Heart right ventricle (tissue), 16 donors: ENCODE measurements at places on chromosomes 2 and 18. TPM values are rescaled to one million over a fixed set of nuclear protein-coding genes. Genes with fewer than 3 reads are reported as not detected.
A peak's percentile ranks its signal among the peaks of the same experiment; 100 is the strongest.

Gene PPP1R1C
- 4.9 TPM for polyA plus RNA-seq

GRCh38 chr2:204585930-204586329 is 40.7 kb downstream of the PARD3B start:
- DNase-seq = no peak

DNA sequence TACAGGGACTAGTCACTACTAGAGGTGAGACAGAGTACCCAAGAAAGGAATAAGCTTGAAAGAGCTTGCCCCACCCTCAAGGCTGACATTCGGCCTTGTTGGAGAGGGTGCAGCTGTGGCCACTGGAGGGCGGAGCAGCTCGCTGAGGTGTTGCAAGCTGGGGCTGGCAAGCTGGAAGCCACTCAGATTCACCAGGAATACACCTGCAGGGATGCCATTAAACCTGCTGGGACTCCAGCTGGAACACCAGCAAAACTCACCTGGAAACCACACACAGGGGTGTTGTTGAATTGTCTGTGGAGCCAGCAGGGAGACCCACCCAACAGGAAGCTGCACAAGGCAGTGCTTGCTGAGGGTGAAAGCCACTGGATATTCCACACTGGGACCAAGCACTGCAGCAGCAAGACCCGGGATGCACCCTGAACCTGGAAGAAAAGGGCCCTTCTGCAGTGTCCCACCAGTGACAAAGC is 26.1 kb downstream of the KCTD18 start:
- no peak for DNase-seq

- no peak for DNase-seq
Observed at GRCh38 chr2:158297120-158297519, 159.4 kb downstream of the CCDC148 start.

Gene ANKRD29
- polyA plus RNA-seq = 11.5 TPM

DNA sequence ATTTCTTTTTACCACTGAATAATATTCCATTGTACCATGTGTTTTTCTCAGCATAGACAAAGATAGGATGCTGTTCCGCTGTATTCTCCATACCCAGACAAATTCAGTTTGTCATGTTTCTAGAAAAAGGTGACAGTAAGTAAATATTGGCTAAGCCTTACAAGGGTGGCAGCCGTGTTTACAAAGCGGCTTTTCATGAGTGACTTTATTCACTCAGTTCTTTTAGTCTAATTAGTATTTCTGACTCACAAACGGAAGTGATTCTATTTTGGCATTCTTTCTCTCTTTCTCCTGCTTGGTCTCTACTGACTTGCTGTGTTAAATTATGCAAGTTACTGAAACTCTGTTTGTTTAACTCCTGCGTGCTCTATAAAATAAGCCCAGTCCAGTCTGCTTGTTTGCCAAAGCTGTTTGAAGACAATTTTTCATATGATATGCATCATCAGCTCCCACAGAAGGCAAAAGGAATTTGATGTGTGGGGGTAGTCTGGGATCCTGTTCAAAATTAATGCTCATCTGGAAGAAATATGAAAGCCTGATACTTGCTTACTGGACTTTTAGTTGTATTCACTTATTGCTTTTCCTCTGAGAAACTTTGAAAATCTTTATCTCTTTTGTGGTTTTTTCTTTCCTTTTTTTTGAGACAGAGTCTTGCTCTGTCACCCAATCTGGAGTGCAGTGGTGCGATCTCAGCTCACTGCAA is 2.3 kb upstream of the PLEKHH2 start:
- no peak for DNase-seq

DNA sequence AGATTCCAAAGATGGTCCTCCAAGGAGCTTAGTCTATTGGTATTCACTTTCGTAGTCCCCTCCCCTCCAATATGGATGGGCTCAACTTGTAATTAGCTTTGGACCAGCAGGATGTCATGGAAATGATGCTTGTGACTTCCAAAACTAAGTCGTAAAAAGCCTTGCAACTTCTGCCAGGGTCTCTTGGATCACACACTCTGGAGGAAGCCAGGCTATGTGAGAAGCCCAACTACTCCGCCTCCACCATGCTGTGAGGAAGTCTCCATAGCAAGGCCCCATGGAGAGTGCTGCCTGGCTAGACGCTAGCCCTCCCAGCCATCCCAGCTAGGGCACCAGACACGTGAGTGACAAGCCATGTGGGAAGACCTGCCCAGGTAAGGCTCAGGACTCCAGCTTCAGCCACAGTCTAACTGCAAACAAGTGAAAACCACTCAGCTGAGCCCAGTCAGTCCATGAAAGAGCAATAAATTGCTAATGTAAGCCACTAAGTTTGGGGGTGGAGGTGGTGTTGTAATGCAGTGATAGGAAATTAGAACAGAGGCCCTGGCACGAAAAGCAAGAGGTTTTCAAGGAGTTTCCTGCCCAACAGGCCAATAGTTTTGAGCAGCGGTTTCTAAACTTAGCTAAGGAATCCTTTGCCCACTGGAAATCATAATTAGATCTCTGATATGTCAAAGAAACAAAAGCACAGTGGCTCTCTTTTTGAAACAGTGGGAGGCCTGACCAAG is 77.5 kb upstream of the GLI2 start:
- no peak for DNase-seq

Gene SLC5A7
- 0.07 TPM for polyA plus RNA-seq

GRCh38 chr2:96514521-96514920 is 9.4 kb upstream of the NEURL3 start:
- DNase-seq = no peak

DNA sequence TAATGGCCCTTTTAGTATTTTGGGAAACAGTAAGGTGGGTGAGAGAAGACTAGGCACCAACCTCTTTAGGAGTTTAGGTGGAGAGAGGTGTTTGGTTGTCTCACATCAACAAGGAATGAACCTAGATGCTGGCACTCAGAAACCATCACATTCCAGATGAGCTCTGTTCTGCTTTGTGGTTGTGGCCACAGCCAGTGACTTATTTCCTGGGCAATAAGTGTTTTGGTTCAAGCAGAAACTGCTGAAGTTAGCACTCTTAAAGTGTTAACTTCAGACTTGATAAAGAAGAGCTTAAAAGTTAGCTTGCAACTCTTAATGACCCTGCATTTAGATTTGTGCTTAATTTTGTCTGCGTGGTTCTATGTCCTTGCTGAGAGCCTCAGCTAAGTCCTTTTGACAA is 929.2 kb downstream of the SLC4A3 start:
- no peak for DNase-seq

- no peak for DNase-seq
Observed at GRCh38 chr2:42585779-42586178, 17.3 kb downstream of the MTA3 start.

GRCh38 chr2:176854062-176854461 is 358.5 kb upstream of the HNRNPA3 start:
- no peak for DNase-seq

Gene ABCB11
- 0.07 TPM for polyA plus RNA-seq

DNA sequence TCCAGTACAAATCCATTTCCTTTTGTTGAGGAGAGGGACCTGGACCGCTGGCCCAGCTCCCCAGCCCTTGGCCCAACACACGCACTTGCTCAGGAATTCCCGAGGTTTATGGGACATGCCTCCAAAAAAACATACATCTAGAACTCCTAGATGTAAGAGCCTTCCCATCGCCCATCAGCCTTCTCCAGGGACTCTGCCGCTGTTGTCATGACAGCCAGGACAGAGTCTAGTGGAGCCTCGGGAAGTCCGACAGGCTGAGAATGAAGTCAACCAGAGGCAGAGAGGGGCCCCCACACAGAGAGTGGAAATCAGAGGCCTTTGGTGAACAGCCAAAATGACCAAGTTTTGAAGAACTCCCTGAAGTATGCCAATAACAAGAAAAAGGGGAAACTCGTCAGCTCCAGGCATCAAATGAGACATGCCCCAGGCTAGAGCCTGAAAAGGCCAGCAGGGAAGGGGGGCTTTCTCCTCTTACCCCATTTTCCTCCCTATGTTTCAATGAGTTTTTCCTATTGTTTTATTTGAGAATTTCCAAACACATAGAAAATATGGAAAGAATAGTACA is 43.2 kb upstream of the CAB39 start:
- DNase-seq = no peak

Gene WIPF1
- polyA plus RNA-seq = 9.1 TPM

GRCh38 chr2:20450201-20450999 is 3.5 kb downstream of the RHOB start:
- peak; percentile 61 for DNase-seq

Gene TEKT4
- not detected for polyA plus RNA-seq

GRCh38 chr2:25233916-25234605 is 65.7 kb upstream of the POMC start:
- DNase-seq = no peak

DNA sequence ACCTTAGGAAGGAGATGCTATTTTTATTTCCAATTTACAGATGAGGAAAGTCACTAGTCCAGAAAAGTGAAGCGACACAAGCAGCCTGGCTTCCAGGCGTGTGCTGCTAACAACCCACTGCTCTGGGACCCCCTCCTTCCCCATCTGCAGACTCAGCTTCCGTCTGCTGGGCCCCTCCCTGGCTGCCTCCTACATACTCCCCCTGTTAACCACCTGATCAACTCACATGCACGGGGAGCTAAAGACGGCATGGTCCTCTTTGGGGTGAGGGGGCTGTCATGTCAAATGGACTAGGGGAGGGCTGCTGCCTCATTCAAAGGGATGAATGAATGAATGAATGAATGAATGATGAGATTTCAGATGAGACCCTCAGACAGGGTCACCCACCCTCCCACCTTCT is 184.2 kb downstream of the CTIF start:
- no peak for DNase-seq

Gene LYPD6B
- polyA plus RNA-seq = not detected
